SK-MEL-5 (cell line): ENCODE measurements at places on chromosomes 6 and 20. TPM values are rescaled to one million over a fixed set of nuclear protein-coding genes. Genes with fewer than 3 reads are reported as not detected.

PCK1 gene
- 0.32 TPM in 1 of 2 replicates, not detected in the other for total RNA-seq

PMEPA1 gene
- total RNA-seq, result 2.4 and 5.7 TPM in 2 replicates

ANKRD66 gene
- not detected in 2 replicates for total RNA-seq

DNA sequence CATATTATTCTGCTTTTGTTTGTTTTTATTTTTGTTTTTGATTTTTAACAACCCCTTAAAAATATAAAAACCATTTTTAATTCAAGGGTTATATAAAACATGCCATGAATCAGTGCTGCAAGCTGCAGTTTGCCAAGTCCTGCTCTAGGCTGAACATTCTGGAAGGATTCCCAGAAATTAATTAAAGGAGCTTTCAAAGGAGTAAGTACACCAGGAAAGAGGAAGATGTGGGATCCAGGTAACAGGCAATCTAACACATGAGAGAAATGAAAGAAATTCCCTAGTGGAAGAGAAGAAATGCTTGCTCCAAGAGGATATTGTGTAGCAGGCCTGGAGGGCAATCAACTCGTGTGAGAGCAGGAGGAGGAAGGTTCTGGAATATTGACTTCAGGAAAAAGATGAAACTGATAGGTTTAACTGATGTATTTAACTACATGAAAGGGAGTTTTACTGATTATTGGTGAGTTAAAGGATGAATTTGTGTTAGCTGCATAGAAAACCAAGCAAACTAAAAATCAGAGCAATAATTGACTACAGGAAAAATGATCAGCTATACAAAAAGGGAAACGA is 146.0 kb upstream of the PHACTR1 start:
- no peak for DNase-seq

C2 gene
- 9.4 and 10.1 TPM in 2 replicates for total RNA-seq

SLC12A5 gene
- total RNA-seq, result 0.74 and 1.5 TPM in 2 replicates

GRCh38 chr20:3864518-3864917 is 17.9 kb downstream of the MAVS start:
- no peak for DNase-seq

GRCh38 chr20:37934634-37935375 is 31.9 kb downstream of the VSTM2L start:
- DNase-seq, result no peak

DNA sequence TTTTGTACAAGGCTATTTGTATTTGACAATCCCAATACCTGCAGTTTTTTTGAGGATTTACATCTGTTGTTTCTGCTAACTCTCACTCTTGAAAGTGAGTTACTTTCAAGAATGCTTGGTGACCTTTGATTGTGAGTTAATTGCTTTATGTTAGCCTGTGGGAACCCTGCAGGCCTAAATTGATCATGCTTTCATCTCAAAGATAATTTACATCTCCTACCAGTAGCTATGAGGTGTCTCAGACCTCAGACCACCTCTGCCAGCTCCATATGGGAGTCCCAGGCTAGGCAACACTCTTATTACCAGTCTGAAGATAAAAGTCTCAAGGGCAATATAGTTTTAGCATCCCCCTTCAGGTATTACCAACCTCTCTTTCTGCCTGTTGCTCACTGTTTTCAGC is 116.4 kb upstream of the THEMIS start:
- DNase-seq, result no peak

DNA sequence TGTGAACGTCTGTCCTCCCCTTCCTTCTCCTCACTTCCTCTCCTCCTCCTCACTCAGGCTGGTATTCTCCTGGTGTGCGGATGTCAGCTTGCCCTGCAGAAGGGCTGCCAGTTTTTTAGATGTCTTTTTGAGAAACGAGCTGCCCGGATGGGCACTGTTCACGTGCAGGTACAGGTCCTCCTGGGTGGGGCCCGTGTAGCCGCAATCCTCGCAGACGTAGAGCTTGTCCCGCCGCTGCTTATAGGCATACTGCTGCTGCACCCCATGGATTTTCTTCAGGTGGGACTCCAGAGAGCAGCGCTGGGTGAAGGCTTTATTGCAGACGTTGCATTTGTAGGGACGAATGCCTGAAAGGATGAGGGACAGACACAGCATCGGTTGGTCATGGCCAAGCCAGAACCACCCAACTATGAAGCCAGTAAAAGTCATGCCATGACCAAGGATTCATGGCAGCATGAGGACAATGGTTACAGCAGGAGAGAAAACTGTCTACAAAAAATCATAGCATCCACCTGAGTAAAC is 33.0 kb downstream of the OVOL2 start:
- DNase-seq, result no peak

NOX3 gene
- total RNA-seq, result not detected in 2 replicates

- no peak for DNase-seq
These were observed 211.2 kb downstream of the MAFB start for GRCh38 chr20:40477805-40478204.

CEP85L gene
- 12.1 and 16.5 TPM in 2 replicates for total RNA-seq

- DNase-seq, result no peak
These were observed 3.7 kb upstream of the TMEM200A start for GRCh38 chr6:130362128-130362527.

TAGAP gene
- 0.03 TPM in 1 of 2 replicates, not detected in the other for total RNA-seq

ZBP1 gene
- total RNA-seq, result 0.16 TPM in 1 of 2 replicates, not detected in the other

GRCh38 chr20:52289956-52290565 is 98.5 kb upstream of the ZFP64 start:
- no peak for DNase-seq

GJA1 gene
- 0.21 and 0.32 TPM in 2 replicates for total RNA-seq

DNA sequence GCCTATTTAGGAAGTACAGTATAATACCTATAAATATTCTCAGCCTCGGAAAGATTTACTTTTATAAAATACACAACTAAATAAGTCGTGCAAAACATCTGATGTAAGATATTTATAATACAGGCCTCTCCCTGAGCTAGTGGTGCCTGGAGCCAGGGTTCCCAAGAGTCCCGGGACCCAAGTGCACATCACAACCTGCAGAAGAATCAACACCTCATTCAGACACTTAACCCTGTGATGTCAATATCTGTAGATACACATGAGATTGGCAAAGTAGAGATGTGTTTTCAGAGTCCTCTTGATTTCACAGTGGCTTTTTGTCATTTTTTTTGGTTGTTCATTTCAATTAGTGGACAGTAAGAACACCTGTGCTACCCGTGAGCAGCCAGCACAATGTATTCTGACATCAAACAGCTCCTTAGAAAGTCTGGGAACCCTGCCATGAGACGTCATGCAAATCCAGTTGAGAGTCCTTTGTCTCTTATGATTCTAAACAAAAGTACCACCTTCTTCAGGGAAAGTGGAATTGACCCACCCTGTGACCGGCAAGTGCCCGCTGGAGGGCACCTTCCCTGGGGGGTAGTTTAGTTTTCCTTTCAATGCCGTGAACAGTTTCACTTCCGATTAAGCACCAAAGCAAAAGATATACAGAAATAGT is 101.6 kb downstream of the DACT2 start:
- no peak for DNase-seq

- DNase-seq, result peak; percentile 55
These were observed 402.9 kb upstream of the RUNX2 start for GRCh38 chr6:44925100-44925739.

DNA sequence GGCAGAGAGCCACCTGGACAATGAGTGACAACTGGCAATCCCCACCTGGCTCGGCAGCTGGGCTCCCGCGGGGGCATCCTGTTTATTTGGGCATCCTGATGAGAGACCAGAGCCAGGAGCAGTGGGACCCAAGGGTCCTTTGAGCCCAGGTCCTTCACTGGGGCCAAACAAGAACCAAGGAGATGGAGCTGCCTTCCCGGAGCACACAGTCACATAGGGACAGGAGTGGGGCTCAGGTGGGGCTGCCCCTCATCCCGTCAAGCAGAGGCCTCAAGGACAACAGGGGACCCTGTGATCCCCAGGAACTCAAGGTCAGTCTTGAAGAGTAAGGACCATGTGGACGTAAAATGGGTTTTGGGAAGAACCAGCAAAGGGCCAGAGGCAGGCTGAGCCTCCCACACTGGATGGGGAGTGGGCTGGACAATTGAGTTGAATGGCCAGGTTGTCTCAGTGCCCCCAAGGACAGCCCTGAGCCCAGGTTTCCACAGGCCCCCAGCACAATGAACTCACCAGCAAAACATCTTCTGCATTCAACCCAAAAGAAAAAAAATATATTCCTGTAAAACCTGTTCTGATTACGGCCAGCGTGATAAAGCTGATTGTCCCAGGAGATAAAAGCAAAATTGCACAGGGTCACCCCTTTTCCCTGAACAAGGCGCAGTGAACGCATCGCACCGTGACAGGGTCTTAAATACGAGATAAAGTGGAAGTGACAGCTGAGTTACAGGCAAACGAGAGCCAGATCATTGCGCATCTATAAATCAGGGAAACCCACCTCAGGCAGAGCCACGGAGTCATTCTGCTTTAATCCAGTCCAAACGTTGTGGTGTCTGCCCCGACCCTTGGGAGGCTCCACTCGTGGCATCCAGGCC is 86.2 kb downstream of the ANKRD60 start:
- no peak for DNase-seq

TMEM74B gene
- 3.9 and 5.7 TPM in 2 replicates for total RNA-seq

RFX6 gene
- total RNA-seq, result 0.08 TPM in 1 of 2 replicates, not detected in the other

- DNase-seq, result no peak
These were observed 27.8 kb downstream of the SERPINB6 start for GRCh38 chr6:2943564-2943955.

GRCh38 chr6:44217332-44218143 is 812 bp downstream of the MYMX start:
- DNase-seq, result no peak

DNA sequence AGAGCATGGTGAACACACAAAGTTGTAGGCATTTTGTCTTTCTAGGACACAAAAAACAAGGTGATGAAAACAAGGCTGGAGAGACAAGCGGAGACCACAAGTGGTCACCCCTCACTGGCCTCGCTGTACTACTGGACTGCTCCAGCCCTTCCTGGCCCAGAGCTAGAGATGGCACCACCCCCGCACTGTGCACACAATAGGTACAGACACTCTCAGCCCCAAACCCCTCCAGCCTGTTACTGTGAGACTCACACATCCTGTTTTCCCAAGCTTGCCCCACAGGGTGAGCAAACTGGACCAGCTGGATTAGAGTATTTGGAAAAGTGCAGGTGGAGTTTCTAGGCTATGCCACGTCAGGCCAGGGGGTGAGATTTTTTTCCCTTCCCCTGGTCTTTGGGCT is 8.4 kb upstream of the ZSWIM1 start:
- no peak for DNase-seq

GRCh38 chr6:28408076-28408802 is 8.7 kb upstream of the ZSCAN12 start:
- DNase-seq, result no peak

DNA sequence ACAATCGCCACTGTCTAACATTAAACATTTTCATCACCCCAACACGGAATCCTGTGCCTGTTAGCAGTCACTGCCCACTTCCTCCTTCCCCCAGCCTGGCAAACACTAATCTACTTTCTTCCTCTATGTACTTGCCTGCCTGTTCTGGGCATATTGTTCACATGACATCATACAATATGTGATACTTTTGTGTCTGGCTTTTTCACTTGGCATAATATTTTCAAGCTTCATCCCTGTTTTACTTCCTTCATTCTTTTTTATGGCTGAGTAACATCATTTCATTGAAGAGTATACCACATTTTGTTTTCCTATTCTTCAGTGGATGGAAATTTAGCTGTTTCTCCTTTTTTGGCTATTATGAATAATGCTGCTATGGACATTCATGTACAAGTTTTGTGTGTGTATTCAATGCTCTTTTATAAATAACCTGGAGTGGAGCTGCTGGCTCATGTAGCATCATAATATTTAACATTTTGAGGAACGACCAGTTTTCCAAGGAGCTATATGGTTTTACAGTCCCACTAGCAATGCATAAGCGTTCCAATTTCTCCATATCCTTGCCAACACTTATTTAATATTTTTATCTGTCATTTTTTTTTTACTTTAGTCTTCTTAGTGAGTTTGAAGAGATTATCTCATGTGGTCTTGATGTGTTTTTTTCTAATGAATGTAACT is 360.1 kb downstream of the HDGFL1 start:
- DNase-seq, result no peak

DNA sequence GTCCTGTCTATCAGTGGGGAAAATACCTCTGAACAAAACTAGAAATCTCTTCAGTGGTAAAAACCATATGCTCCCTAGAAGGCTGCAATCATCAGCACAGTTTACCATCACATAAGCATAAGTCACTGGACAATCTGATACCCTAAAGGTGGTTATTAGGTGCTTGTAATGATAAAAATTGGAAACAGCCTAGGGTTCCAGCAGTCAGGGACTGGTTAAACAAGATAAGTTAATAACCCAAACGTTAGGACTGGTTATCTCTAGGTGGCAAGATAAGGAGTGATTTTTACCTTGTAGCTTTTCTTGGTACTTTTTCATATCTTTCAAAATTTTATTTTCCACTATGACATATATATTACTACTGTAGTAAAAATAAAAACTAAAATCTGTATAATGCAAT is 11.0 kb downstream of the ECI2 start:
- no peak for DNase-seq

ADNP gene
- total RNA-seq, result 26.9 and 28.8 TPM in 2 replicates

DNA sequence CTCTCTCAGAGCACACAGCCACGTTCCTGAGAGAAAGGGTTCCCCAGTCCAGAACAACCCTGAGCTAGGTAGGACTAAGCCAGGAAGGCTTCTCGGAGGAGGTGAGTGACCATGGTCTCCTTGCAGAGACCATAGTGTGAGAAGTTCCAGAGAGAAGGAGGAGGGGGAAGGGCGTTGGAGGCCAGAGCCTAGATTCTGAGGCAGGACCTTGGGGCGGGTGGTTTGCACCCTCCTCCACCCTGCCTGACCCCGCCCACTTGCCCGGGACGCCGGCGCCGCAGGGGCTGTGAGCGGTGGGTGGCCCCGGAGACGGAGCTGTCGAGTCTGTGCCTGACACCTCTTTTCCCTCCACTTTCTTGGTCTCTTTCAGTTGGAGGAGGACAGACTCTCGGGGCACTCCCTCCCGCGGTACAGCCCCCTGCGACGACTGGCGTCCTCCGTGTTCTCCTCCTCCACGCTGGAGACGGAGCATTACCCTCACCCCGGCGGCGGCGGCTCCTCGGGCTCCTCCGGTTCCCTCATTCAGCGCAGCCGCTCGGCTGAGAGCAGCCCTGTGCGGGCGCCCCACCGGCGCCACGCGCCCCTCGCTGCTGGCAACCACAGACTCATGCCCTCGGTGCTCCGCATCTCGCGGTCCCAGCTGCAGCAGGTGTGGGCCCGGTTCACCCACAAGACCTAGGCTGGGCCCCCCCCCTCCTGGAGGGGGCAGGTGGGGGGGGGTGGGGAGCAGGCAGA is 26.2 kb downstream of the TTBK1 start:
- DNase-seq, result no peak

TMEM244 gene
- total RNA-seq, result not detected in 2 replicates

- DNase-seq, result no peak
These were observed 75.5 kb downstream of the DOK5 start for GRCh38 chr20:54550776-54551396.
